ENCODE measurements at places on chromosomes 7 and 10.

GRCh38 chr10:97169911-97170693, 15.7 kb downstream of the SLIT1 start:
- DNase-seq: no peak

DNA sequence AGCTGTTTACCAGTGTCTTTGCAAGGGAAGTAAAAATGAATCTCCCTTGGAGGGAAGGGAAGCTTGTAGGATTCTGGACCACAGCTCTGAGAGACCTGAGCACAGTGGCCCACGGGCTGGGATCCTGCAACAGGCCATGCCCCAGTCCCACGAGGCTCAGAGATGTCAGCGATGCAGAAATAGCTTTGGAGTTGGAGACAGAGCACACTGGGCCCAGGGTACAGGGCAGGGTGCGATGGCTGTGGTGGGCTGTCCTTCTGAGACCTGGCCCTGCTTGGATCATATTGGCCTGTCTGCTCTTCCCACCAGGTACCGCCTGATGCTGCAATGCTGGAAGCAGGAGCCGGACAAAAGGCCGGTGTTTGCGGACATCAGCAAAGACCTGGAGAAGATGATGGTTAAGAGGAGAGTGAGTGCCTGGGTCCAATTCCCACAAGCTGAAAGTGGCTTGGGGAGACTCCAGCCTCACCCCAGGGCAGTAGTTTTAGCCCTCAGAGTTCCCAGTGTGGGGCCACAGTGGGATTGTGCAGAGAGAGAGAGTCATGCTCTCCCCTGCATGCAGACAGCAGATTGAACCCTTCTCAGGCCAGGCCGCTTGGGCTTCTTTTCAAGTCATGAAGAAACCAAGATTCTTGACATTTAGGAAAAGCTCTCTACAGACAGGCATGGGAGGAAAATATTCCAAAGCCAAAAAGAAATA, 13.5 kb upstream of the CSGALNACT2 start:
- DNase-seq: no peak

DNA sequence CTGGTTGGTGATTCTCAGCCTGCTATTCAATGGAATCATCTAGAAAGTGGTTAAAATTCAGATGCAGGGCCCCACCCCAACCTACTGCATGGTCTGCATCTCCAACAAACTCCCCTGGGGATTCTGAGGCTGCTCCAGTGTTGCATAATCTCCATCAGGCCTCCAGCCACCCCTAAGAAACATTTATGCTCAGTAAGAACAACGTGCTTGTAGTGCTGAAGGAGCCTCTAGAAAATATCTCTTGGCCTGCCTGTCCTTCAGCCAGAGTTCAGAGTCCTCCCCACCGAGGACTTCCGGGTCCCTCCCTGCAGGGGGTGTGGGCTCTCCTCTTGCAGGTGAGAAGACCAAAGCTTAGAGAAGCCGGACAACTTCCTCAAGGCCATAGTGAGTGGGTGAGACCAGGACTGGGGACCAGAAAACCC, 159.8 kb downstream of the SH3PXD2A start:
- DNase-seq: no peak

GRCh38 chr7:152148706-152149105, 123.2 kb downstream of the GALNT11 start:
- no peak for DNase-seq

- DNase-seq: no peak
Measured at GRCh38 chr10:130781206-130781605, 530.3 kb downstream of the TCERG1L start.

DNA sequence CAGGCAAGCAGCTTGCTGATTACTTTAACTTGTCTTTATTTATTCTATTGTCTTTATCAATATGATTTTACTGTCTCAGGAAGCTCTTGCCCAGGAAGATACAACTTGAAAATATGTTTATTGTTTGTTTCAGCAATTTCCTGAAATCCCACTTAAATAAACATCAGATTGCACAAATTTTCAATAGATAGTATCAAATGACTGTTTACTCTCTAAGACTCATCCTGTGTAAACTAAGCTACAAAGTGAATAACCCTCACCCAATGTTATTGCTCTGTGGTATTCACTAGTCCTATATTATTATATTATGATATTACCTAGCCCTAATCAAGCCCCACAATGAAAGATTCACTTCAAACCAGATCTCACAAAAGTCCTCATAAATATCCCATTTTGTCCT, 130.4 kb upstream of the HPS1 start:
- DNase-seq: no peak

DNA sequence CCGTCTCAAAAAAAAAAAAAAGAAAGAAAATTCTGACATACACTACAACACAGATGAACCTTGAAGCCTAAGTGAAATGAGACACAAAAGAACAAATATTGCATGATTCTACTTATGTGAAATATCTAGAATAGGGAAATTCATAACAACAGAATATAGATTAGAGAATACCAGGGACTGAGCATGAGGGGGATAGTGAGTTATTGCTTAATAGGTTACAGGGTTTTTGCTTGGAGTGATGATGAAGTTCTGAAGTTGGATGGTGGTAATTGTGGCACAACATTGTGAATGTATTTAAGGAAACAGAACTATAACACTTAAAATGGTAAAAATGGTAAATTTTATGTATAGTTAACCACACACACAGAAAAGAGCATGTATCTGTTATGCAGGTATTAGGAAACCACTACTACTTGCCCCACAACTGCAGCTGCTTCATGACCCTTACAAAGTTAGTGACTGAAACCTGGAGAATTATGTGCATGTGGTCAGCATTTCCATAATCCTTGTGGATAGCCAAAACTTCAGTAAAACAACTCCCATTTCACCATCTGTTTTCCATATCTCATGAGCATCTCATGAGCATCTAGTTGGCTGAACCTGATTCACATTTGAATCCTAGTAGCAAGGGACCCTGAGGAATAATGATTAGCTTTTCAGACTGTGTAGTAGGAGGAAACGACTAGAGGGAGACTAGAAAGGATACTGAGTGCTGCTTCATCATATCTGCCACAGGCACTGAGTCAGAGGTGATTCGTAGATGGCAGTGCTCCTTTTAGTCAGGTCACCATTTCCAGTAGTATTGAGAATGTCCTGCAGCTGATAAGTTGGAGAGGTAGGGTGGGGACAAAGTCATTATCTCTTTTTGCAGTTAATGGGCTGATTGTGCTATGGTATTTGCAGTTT, 26.3 kb downstream of the SAMD8 start:
- DNase-seq: no peak

DNA sequence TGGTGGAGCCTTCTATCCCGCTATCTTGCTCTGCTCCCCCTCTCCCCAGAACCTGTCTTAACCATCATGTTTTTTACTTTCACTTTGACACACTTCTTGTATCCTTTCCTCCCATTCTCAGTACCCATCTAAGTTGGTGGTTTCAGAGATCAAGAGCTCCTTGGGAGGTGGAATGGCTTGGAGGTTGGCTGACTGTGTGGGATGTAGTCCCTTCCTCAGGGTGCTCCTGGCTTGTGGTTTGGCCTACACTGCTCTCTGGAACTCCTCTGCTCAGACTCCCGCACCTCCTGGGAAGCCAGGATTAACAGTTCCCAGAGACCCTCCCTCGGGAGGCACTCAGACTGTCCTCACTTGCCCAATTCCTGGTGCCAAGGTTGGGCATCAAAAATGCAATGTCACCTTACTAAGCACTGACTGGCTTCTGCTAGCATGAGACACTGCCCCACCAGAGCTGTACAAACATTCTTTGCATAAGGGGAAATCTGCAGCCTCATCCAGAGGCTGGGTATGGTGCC, 93.1 kb upstream of the NAMPT start:
- DNase-seq: no peak

- no peak for DNase-seq
Measured at GRCh38 chr7:33841705-33842129, 63.6 kb upstream of the BMPER start.

DNA sequence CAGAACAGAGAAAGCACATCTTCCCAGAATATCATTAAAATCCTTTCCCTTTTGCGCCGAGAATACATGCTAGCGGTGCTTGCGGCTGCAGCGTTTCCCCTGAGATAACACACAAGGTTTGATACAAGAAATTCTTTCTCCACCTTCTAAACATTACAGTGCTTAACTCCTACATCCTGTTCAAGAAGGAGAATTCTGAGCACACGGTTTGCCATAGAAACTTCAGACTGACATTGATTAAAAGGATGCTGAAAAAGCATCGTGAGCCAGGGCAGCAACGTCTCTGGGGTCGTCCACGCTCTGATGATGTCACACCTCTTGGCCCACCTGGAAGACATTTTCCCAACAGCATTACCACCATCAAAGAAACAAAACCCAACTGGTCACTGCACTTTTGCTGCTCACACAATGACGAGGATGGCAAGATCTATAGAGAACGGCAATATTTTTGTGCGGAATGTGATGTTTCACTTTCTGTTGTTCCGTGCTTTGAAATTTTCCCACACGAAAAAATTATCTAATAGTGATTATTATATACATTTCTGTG, 27.0 kb upstream of the PRSS1 start:
- no peak for DNase-seq

GRCh38 chr10:77620731-77621130, 16.9 kb downstream of the KCNMA1 start:
- no peak for DNase-seq

DNA sequence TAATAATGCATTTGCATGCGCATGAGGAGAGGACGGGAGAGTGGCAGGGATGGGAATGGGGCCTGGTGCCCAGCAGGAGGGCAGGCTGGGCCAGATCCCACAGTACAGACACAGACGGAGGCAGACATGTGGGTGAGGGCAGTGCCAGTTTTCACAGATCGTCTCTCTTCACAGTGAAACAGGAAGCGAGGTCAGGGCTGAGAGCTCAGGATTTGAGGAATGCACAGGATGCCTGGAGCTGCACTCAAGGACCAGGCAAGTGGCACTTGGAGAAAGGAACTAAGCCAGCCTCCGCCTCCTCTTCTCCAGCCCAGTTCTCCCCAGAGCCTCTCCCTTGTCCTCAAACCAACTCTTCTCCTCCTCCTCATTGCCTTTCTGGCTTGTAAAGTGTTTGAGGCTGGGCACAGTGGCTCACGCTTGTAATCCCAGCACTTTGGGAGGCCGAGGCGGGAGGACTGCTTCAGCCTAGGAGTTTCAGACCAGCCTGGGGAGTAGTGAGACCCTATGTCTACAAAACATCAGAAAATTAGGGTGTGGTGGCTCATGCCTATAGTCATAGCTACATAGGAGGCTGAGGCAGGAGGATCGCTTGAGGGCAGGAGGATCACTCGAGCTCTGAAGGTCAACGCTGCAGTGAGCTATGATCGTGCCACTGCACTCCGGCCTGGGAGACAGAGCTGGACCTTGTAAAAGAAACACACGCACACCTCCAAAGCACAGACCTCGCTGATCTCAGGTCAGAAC, 115.2 kb downstream of the HIP1 start:
- no peak for DNase-seq

- DNase-seq: no peak
Measured at GRCh38 chr10:9452056-9452455, 1397.6 kb downstream of the GATA3 start.

GRCh38 chr10:69757206-69757552, 44.5 kb upstream of the COL13A1 start:
- no peak for DNase-seq

DNA sequence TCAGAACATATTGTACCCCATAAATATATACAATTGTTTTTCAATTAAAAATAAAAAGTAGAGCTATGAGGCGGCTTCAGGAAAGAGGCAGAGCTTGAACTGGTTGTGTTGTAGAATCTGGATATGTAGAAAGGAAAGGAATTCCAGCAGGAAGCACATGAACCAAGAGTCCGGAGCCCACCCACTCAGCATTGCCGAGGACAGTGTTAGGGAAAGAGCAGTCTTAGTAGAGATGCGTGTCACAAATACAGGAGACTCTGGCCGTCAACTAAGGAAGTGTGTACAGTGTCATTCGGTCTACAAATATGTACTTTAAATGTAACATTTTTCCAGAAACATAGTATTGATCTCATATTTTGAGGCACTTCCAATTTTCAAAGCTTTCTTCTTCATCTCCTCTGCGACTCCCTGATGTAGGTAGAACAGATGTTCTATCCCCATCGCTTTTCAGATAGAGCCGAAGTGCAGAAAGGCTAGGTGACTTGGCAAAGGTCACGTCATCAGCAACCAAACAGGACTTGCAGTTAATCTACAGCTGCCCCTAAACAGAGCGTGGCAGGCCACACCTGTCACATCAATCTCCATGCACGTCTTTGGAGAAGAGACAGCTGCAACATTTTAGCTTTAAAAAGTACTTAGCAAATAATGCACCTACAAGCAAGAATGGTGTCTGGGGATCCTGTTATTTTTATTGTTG, 25.3 kb upstream of the GJD4 start:
- DNase-seq: no peak

- no peak for DNase-seq
Measured at GRCh38 chr7:151773797-151774196, 103.1 kb downstream of the PRKAG2 start.

GRCh38 chr10:92079003-92079402, 155.4 kb downstream of the BTAF1 start:
- DNase-seq: no peak

DNA sequence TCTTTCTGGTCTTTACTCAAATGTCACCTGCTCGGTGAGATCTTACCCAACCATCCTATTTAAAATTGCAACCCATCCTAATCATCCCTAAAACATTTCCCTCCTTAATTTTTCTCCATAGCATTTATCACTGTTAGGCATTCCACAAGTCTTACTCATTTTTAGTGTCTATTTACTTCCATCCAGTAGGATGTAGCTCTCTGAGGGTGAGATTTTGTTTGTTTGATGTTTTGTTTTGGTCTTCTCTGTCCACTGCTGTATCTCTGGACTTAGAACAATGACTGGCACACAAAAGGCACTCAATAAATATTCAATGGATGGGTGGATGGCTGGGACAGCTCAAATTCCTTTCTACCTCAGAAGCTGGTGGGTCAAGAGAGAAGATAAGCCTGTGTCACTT, 15.8 kb upstream of the DUSP5 start:
- DNase-seq: no peak

GRCh38 chr7:88516429-88516828, 209.7 kb upstream of the STEAP4 start:
- no peak for DNase-seq

DNA sequence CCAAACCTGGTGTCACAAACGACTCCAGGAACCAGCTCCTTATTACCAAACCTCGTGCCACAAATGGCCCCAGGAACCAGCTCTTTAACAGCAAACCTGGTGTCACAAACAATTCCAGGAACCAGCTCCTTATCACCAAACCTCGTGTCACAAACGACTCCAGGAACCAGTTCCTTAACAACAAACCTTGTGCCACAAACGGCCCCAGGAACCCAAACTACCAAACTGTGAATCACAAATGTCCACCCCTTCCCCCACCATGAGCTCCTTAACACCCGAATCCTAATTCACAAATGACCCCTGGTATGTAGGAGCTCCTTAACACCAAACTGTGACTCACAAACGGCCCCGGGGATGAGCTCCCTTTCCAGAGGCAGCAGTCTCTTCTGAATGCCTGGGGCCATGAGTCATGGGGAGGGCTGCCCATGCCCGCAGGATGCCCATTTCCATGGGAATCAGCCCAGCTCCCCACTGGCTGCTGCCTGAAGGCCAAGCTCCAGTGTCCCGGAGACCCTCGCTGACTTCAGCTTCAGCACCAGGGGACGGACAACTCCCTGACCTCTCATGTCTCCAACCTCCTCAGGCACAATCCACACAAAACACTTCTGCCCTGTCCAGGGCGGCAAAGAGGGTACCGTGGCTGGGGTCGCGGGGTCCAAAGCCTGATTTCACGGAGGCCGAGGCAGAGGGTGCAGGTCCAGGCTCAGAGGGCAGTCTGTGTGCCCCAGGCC, 213.1 kb downstream of the ELFN1 start:
- DNase-seq: no peak

Data from stimulated activated CD4-positive, alpha-beta T cell treated with anti-CD3 and anti-CD28 coated beads, Interleukin-15, amount 100 ng/mL, for 1 hour (primary cell).